GM13976 (cell line): ENCODE measurements at places on chromosomes 2 and 18.

- no peak for DNase-seq
Measured at GRCh38 chr2:134818321-134818720, 20.1 kb upstream of the ACMSD start.

DNA sequence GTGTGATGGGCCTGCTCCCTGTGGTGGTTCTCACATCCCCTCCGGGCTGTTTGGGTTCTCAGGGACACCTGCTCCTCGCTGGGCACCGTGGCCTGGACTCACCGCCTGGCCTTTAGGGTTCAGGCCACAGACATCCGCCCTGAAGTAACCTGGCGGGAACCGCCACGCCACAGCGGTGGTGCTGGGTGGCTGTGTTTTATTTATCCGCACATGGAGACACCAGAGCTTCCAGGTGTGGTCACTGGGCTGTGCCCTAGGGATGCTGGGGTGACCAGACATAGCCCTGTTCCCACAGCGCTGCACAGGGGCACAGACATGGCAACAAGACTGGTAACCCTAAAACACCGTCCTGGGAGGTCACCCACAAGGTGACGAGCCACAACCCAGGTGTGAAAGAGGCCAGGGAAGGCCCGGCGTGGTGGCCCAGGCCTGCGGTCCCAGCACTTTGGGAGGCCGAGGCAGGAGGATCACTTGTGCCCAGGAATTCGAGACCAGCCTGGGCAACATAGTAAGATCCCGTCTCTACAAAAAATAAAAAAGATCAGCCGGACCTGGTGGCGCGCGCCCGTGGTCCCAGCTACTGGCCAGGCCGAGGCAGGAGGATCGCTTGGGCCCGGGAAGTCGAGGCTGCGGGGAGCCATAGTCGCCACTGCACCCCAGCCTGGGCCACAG lies 649 bp upstream of the HSBP1L1 start:
- no peak for DNase-seq

DNA sequence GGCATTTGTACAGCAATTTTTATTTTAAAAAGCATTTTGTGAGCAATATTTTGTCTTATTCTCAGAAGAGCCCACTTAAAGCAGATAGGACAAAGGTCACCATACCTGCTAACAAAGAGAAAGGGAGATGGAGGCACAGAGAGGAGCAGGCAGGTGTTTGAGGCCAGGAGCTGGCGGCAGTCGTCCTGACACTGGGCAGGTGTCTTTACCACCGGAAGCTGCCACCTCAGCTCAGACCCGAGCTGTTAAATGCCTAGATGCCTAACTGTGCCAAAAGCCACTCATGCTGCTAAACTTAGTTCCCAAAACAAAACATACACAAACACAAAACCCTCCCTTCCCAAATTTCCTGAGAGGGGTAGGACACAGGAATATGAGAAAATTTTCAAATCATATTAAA lies 120.9 kb downstream of the CNTNAP5 start:
- no peak for DNase-seq

- DNase-seq: no peak
Measured at GRCh38 chr18:22020127-22020866, 149.1 kb upstream of the GATA6 start.

DNA sequence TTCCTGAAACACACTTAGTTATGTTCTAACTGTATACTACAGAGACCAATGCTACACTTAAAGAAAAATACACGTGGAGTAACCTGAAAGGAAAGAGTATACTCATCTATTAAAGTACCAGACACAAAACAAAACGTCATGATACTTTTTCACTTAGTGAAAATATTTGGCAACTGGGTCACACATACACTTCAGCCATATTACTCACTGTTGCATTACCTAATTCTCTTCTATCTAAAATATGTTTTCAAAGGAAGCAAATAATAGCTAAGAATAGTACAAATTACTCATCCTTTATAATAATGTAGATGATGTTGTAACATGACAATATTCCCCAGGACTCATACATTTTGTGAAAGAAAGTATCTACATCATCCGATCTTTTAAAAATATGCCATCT lies 76.5 kb upstream of the EPB41L3 start:
- DNase-seq: no peak
